NCI-H187 treated with DMSO at 0.1 percent for 48 hours (cell line): ENCODE measurements at places on chromosomes 7 and 10.

DNA sequence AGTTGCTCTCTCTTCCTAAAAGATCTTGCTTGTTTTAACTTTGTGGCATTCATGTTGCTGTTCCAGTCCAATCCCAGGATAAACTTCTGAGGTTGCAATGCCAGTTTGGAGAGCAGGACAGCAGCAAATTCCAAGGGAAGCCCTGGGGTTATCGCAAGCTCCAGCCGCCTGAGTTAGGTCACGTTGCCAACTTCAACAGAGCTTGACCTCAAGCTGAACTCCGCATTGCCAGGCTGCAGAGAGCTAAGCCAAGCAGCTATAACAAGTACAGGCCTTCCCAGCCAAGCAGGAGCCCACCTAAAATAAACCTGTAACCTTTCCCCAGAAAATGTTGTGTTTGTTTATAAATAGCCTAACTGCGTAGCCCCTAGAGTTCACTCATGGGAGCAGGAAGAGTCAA lies 138.9 kb upstream of the LYZL1 start:
- no peak for DNase-seq

- DNase-seq: no peak
Observed at GRCh38 chr7:151697515-151697895, 177.8 kb upstream of the RHEB start.

DNA sequence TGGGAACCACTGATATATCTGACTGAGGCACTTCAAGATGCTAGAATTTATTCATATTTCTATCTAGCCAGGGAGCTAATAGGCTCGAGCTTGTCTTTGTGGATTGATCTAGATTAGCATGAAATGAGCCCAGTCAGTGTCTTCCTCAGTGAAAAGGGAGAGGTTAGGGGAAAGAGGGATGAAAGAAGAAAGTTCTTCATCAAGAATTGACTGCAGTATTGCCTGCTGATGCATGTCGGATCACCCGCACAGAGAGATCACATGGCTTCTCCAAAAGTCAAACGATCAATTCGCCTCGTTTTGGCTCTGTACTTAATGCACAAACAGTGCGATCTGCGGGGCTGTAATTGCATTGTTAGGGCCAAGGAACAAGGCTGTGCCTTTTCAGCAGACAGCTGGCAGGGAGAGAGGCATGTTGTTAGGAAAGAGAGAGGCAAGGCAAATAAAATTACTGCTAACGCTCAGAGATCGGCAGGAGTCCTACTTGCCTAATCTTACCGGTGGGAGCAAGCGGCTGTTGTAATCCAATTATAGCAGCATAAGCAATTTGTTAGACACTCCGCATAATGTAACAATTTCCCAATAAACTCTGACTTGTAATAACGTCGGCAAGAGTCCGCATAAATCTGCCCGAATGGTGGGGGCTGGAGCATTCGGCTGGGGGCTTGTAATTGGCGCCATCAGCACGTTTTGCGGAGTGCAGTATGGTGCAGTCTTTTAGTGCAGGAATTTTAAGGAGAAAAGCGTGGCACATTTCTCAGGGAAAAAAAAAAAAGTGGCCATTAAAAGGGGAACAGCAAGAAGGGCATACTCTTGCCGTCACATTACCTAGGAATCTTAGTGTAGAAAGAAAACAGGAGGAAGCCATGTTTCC lies 102.1 kb downstream of the POLL start:
- DNase-seq: no peak

- no peak for DNase-seq
Observed at GRCh38 chr10:119299531-119299930, 92.2 kb downstream of the GRK5 start.

GRCh38 chr10:122239578-122240257 lies 31.4 kb upstream of the BTBD16 start:
- DNase-seq: no peak

- no peak for DNase-seq
Observed at GRCh38 chr10:63689768-63690167, 168.6 kb downstream of the REEP3 start.

DNA sequence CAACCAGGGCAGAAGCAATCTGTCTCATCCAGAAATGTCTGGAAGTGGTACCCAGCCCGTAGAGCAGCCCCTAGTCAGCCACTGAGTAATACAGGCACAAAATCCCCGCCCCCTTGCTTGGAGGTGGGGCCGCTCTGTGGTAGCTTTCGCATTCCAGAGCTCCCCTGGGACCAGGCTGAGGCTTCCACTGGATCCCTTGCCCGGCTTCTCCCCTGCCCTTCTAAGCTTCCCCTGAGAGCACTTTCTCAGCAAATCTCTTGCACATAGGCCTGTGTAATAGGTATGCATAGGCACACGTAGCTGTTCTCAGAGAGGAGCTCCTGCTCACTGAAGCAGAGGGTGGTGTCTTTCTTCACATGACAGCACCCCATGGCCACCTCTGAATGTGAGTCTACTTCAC lies 144.2 kb downstream of the BMS1 start:
- DNase-seq: no peak

DNA sequence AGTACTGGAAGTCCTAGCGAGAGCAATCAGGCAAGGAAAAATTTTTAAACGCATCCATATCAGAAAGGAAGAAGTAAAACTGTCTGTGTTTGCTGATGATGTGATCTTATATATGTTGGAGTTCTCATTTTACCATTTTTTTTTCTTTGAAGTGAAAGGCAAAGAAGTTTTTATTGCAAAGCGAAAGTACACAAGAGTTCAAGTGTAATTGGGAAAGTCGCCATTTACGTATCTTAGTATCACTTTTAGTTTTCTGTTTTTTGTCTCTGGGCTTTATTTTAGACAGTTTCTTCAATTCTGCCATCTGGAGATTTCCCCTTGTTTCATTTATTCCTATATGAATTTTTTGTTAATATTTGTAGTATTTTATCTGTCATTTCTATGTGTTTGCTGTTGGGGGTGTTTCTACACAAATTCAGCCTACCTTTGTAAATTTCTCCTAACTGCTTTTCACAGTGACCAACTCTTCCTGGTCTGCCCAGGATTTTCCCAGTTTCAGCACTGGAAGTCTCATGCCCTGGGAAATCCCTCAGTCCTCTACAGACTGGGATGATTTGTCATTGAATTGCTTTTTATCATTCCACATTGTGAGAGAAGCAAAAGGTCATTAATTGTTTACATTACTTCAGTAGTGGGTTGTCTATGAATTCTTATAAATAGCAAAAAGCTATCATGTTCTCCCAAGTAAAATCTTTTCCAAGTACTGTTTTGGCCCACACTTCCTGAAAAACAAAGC lies 23.2 kb downstream of the BET1 start:
- no peak for DNase-seq

DNA sequence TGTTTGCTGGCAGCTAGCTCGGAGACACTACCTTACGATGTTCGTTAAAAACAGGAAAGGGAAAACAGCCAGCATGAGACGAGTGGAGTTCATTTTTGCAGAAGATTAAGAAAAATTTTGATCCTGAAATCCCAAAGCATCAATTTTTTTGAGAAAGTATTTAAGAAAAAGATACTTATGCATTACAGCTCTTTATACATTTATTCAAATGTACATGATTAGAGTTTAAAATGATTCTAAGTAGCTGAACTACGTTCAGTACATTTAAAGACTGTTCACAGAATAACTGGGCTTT lies 34.7 kb downstream of the CNPY1 start:
- no peak for DNase-seq

- no peak for DNase-seq
Observed at GRCh38 chr7:1761774-1762173, 91.7 kb downstream of the ELFN1 start.

DNA sequence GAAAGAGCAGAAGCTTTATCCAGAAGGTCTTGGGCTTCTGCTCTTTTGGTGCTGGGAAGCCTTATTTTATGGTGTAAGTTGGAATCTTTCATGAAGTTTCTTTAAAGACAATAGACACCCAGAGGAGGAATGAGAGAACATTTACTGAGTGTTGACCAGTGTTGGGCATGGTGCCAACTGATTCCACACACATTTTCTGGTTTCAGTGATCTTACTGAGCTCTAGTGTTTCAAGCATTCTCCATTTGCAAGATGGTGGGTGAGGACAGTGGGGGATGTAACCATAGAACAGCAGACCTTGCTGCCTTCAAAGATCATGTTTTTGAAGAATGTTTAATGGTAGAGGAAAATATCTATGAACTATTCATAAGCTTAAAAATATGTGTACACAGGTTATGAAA lies 114.6 kb downstream of the LRMDA start:
- no peak for DNase-seq

GRCh38 chr7:2494191-2495130 lies 18.3 kb upstream of the GRIFIN start:
- DNase-seq: no peak

GRCh38 chr10:69994262-69994661 lies 58.4 kb upstream of the MACROH2A2 start:
- DNase-seq: no peak

DNA sequence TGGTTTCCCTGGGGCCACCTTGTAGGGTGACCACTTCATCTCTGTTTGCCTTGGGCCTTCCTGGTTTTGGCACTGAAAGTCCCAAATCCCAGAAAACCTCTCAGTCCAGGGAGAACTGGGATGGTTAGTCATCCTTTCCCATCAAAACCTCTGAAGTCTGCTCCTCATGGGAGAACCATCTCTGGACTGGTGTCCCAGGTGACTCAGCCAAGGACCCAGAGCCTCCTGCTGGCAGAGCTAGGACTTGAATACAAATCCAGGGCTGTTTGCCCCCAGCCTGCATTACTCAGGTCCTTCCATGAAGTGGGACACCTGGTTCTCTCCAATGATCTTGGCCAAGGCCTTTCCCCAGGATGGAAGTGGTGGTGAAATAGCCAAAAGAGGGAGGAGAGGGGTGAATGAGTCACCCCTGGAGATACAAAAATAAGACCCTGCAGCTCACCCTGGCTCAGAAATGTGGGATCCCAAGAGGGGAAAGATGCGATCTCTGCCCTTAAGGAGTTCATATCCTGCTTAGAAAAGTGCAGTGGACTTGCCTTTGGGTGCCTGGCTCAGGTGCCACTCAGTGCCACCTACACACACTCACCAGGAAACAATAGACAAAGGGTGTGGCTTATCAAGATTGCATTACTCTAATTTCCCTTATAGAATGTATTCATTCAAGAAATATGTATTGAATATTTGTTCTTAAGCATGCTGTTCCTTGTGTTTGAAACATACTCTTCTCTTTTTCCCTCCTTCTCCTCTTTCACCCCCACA lies 22.0 kb downstream of the ADRA2A start:
- DNase-seq: no peak

DNA sequence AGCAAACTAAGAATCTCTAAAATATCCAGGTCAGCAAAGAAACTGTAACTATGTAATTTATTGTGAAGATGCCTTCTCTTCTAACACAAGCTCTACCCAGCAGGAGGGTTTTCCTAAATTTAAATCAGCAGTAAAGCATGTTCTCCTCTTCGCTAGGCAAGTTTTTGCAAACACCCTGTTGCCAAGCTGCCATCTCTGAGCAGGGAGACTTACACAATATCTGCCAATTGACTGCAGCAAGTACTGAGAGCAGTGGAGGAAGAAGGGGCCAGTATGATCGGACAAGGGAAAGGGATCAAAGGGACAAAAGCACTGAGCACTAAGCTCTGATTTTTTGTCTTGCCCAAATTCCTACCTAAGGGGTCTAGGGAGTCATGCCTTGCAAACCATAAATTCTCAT lies 16.0 kb upstream of the LANCL2 start:
- DNase-seq: no peak

DNA sequence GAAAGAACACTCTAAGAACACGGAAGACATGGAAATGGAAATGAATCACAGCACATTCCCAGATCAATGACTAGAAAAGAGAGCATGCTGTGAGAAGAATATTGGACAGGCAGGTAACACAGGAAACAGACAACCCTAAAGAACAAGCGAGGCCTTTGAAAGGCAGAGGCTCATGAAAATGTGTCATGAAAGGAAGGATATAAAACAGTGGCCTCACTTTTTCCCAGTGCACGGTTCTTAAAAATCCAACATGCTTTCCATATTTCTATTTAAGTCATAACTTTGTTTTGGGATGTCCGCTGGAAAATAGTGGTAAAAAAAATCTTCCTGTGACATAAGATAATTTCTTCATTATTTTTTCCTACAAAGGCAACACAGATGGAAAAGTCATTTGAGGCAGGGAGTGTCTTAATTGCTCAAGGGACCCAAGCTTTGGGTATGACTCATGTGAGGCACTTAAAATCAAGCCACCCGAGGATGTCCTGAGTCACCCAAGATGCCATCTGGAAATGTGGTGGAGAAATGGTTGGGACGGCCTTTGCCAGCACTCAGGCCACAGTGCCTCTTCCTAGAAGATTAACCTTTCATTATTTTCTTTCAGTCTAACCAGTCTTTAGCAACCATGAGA lies 17.0 kb downstream of the ITIH5 start:
- DNase-seq: no peak

- no peak for DNase-seq
Observed at GRCh38 chr7:28036696-28037095, 143.9 kb downstream of the JAZF1 start.

- no peak for DNase-seq
Observed at GRCh38 chr7:38585572-38586354, 45.4 kb downstream of the AMPH start.

GRCh38 chr7:2104107-2104710 lies 128.5 kb downstream of the MAD1L1 start:
- no peak for DNase-seq

- no peak for DNase-seq
Observed at GRCh38 chr7:84637568-84638338, 443.2 kb upstream of the SEMA3A start.

DNA sequence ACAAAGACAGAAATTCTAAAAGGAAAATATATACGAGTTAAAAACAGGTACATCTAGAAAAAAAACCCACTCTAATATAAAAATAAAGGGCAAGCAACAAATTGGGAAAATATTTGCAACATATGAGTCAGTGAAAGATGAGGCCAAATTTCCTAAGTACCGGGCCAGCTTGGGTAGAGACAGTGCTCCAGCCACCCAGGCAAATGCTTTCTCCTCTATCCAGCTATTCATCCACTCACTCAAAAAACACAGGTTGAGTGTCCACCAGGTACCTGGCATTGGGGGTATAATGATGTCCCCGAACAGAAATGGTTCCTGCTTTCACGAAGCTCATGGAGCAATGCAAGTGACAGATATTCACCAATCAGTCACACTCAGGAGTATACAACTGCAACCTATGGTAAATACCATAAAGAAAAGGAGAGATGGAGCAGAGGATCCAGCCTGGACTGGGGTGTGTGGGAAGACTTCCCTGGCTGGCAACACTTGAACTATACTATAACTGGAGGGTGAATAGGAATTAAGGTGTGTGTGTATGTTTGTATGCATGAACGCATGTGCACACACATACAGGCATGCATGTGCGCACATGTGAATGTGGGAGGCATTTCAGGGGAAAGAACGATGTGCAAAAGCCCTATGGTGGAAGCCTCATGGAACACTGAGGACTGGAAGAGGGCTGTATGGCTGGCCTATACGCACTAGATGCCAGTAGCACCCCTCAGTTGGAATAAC lies 2.3 kb downstream of the ARHGAP22 start:
- DNase-seq: no peak

- DNase-seq: no peak
Observed at GRCh38 chr10:130438861-130439260, 302.7 kb downstream of the GLRX3 start.

DNA sequence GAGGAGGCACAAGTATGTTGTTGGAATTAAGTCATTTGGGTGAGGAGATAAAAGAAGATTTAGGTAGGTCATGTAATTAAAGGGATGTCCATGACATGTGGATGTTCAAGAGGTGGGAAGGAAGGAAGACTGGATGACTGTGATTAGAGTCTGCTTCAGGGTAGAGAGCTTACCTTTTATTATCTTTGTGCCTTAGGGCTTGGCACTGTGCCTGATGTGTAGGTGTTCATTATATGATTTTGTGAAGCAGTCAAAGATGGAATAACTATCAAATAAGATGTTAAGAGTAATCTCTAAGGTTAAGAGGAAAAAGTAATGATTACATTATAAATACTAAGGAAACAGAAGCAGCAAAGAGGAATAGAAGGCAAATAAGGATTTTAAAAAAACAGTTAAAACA lies 97.8 kb downstream of the CDK14 start:
- no peak for DNase-seq
